Lung (tissue), 17 donors: ENCODE measurements at places on chromosomes 2 and 18.

- H3K27ac ChIP-seq: no peak overlapping the region
- no peaks in the 10 kb centered on the region for H3K36me3 ChIP-seq
- no peaks in the 10 kb centered on the region for H3K4me1 ChIP-seq
- no peak overlapping the region for H3K4me3 ChIP-seq
Observed at GRCh38 chr2:162766092-162766491, 72.5 kb downstream of the KCNH7 start.

DNA sequence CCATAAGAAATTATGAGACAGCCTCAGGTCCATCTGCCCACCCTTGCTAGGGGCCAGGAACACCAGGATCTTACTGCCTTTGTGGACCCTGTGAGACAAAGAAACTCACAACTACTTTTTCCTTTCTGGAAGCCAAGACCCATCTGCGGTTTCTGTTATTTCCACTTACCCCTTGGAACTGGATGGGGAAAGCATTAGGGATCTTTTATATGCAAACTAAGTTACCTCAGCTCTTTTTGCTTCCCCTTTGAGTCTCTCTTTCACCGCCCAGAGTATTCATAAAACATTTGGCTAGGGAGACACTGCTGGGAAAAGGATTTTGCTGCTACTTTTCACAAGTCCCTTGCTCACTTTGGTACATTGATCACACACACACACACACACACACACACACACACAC lies 95.7 kb downstream of the ZNF385B start:
- DNase-seq: no peak
- no peaks in the 10 kb centered on the region for H3K27me3 ChIP-seq
- H3K4me1 ChIP-seq: peaks cover 5% of the 10 kb centered on the region
- H3K27ac ChIP-seq: no peak overlapping the region
- no peak overlapping the region for H3K4me3 ChIP-seq
- no peaks in the 10 kb centered on the region for H3K36me3 ChIP-seq

DNA sequence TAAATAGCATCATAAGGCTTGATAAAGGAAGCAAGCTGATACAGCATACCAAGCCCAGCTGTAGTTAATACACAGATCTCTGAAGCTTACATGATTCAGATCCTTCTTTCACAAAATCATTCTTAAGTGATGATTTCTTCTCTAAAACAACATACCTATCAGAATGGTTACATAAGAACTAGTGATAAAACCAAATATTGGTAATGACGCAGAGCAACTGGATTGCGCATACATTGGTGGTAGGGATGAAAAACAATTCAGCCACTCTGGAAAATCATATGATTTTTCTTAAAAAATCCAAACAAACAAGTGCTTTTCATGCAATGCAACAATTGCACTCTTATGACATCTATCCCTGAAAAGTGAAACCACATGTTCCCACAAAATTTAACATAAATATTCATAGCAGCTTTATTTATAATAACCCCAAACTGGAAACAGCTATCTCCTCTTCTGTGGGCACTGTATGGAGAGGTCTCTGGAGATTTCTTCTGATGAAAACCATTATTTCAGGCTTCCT lies 153.6 kb upstream of the DSEL start:
- no peaks in the 10 kb centered on the region for H3K27me3 ChIP-seq
- H3K4me1 ChIP-seq: no peaks in the 10 kb centered on the region
- H3K27ac ChIP-seq: no peak overlapping the region
- H3K4me3 ChIP-seq: no peak overlapping the region
- DNase-seq: no peak

DNA sequence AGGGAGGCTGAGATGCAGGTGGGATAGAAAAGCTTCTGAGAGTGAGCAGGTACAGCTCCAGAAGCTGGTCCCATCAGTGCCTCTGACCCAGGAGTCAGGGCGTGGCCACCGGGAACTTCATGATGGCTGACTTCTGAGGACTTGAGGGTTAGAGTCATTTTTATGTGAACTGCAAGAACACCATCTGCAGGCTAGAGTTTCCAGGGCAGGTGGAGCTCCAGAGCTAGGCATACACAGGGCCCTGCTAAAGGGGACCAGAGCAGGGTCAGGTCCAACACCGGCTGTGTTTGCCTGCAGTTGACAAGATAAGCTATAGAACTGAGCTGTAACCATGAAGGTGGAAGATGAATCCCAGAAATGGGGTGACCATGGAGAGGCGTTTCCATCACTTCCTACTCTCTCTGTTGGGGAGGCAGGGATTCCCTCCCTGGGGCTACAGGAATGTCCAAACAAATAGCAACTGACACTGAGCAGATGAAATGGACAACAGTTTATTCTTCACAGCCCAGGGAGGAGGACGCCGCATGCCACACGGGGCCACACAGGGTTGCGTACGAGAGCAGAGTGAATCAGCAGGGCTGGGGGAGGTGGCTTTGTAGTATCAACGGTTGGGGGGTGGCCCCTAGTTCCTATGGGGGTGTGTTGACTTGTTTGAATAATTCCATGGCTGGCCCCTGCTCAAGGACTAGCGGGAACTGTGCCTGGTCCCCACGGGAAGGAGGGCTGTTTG lies 77.6 kb upstream of the ZNF516 start:
- no peak overlapping the region for H3K27ac ChIP-seq
- H3K4me1 ChIP-seq: no peaks in the 10 kb centered on the region
- H3K4me3 ChIP-seq: no peak overlapping the region
- no peak for DNase-seq
- H3K36me3 ChIP-seq: peaks cover 3% of the 10 kb centered on the region

- H3K4me1 ChIP-seq: no peaks in the 10 kb centered on the region
- H3K27ac ChIP-seq: no peak overlapping the region
- peak; percentile 64 for DNase-seq
- H3K27me3 ChIP-seq: no peaks in the 10 kb centered on the region
- H3K4me3 ChIP-seq: no peak overlapping the region
- H3K36me3 ChIP-seq: no peaks in the 10 kb centered on the region
Observed at GRCh38 chr18:42174909-42175308, 219.9 kb downstream of the PIK3C3 start.

DNA sequence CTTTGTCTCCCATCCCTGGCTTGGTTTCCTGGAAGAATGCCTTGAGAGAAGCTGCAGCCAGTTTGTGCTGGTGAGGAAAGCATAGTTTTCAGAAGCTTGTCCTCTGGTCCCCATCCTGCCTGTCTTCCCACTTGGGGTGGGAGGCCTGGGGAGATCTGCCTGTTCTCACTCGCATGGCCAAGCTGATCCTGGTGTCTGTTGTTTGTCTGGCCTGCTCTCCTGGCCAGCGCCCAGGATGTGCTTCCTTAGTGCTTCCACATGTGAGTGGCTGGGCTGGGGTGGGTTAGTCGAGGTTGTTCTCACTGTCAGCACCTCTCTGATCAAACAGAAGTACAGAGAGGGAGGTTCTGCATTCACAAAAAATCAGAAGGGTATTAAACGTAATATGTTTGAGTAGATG lies 49.5 kb downstream of the PTPRM start:
- H3K27me3 ChIP-seq: no peaks in the 10 kb centered on the region
- H3K4me1 ChIP-seq: peaks cover 56% of the 10 kb centered on the region
- H3K27ac ChIP-seq: peak overlapping the region; percentile 38
- no peaks in the 10 kb centered on the region for H3K36me3 ChIP-seq

DNA sequence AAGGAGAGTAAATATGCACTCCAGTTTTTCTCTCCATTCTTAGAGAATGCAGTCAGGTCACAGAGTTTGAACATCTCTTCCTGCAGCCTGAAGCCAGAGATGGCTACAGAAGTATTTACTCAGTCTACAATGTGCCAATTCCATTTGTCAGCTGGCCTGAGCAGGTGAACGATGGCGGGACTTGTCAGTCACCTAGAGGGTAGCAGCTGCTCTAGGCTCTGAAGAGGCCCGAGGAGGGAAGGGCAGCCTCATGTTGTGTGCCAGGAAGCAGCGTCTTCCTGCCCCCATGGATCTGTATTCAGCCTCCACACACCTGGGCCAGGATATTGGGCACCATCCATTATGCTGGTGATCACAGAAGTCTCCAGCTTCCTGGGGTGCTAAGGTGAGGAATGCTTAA lies 316.7 kb upstream of the CHAC2 start:
- no peaks in the 10 kb centered on the region for H3K4me1 ChIP-seq
- DNase-seq: no peak
- H3K36me3 ChIP-seq: no peaks in the 10 kb centered on the region
- H3K27me3 ChIP-seq: no peaks in the 10 kb centered on the region
- H3K27ac ChIP-seq: no peak overlapping the region
- no peak overlapping the region for H3K4me3 ChIP-seq

DNA sequence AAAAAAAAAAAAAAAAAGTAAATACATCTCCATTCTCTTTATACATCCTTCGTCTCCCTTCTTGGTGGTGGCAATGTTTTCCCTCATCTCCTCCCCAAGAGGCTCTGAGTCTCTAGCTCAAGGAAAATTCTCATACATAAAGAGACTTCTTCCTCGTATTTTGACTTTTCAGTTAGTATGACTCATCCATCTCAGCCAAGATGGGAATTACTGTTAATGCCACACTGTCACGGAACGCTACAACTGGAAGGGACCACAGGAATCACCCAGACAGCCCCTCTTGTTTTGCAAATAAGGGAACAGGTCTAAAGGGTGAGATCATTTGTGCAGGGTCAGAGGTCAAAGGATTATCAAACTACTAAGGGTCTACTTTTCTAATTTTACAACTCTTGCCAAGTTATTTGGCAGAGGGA lies 19.5 kb downstream of the NFE2L2 start:
- H3K27me3 ChIP-seq: no peaks in the 10 kb centered on the region
- no peak for DNase-seq
- no peak overlapping the region for H3K4me3 ChIP-seq
- H3K36me3 ChIP-seq: no peaks in the 10 kb centered on the region

- H3K27me3 ChIP-seq: no peaks in the 10 kb centered on the region
- H3K36me3 ChIP-seq: no peaks in the 10 kb centered on the region
- no peaks in the 10 kb centered on the region for H3K4me1 ChIP-seq
- no peak overlapping the region for H3K4me3 ChIP-seq
- no peak for DNase-seq
Observed at GRCh38 chr2:196486146-196486545, 153.4 kb upstream of the CCDC150 start.
